Stimulated activated CD4-positive, alpha-beta T cell treated with anti-CD3 and anti-CD28 coated beads, Interleukin-15, amount 100 ng/mL, for 24 hours (primary cell): ENCODE measurements at places on chromosomes 12 and 14.

GRCh38 chr12:27334042-27334720 is 1.5 kb downstream of the BMAL2 start:
- DNase-seq, result no peak

- peak; percentile 22 for DNase-seq
Observed at GRCh38 chr14:76267322-76268046, 108.5 kb upstream of the ESRRB start.

DNA sequence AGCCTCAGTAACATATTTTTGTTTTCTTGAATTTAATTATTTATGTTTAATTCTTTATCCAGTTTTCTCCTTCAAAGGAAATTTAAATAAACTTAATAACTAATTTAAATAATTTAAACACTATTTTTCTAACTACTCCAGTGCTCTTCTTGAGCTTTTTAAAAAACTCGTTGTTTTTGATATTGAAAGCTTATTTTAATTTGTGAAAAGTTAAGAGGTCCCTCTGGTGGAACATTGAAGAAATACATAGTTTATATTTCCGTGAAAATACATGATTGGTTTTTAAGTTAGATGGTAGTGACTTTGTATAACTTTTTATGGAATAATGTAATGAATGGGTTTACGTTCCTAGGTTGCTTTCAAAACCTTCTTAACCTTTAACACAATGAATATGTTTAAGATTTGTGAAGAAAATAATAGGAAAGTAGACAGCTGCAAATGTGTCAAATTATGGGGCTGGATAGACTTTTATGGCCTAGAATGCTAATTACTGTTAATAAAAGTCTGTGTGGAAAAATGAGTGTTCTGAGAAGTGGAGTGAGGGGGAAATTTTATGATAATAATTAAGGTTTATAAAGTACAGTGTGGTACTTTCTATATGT is 45.9 kb upstream of the MSRB3 start:
- DNase-seq, result no peak

GRCh38 chr12:120247183-120247582 is 18.3 kb downstream of the PXN start:
- no peak for DNase-seq
